ENCODE measurements at places on chromosomes 1 and 21.

DNA sequence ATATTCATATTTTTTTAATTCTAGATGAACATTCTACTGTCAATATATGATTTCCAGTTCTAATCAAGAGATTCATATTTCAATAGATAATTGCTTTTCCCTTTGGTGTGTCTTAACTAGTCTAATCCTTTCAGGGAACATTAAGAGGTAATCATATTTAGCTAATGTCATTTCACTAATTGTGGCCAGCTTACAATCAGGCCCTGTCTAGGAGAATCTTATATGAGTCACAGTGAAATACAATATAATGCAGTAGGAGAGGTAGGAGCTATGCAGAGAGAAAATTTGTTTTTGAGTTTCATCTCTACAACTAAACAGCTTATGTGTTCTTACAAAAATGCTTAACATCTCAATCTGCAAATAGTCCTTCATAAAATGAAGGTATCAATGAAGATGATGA, 85.9 kb downstream of the DPYD start:
- DNase-seq, result no peak

- DNase-seq, result no peak
These were observed 19.8 kb upstream of the MUTYH start for GRCh38 chr1:45359882-45360513.

DNA sequence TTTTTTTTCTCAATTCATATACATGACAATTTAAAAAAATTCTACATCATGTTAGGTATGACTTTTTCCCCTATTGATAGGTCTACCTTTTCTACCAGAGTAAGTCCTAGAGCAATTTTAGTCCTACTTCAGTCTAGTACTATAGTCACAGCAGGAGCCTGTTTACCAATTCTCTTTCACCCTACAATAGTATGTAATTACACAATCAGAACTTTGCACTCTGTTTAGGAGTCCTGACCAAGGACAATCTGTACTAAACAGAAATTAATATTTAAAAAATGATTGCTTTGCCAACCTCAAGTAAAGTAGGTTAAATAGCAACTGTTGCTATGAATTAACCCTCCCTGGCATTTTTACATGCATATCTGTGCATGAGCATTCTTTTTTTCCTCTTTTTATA, 810 bp upstream of the CYP4A11 start:
- DNase-seq, result no peak

- no peak for DNase-seq
These were observed 38.5 kb upstream of the AK4 start for GRCh38 chr1:65109487-65109886.

GRCh38 chr1:158362482-158362881, 8.8 kb downstream of the CD1E start:
- no peak for DNase-seq
